ENCODE measurements at places on chromosomes 7 and 10.

GRCh38 chr10:88049204-88049603 is 185.8 kb downstream of the PTEN start:
- no peak for DNase-seq

DNA sequence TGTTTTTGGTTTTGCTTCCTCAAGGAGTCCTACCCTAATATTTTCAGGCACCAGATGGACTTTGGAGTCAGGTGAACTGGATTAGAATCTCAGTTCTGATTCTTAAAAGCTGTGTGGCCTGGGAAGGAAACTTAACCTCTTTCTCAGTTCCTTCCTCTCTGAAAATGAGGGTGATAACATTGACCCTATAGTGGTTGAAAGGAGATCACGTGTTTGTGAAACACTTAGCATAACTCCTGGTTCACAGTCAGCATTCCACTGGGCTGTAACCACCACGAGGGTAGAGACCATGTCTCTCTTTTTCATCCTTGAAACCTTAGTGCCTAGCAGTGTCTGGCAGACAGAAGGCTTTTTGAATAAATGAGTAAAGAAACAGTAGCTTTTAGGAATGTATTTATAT is 16.7 kb downstream of the LSMEM1 start:
- DNase-seq = no peak

DNA sequence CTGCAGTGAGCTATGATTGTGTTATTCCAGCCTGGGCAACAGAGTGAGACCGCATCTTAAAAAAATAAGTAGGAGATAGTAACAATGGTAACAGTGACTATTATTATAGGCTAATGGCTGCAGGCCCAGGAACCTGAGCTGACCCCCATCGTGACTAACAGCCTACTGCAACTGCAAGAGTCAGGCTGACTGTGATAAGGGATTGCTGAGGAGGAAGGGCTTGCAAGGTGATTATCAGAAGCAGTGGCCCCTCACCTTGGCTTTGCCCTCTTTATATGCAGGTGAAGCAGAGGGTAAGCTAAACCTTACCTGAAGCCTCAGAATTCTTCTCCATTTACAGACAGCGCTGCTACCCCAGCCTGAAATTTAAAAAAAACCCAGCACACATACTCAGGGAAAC is 83.9 kb upstream of the SDK1 start:
- DNase-seq = no peak

GRCh38 chr7:28992798-28993197 is 34.7 kb upstream of the TRIL start:
- DNase-seq = no peak

DNA sequence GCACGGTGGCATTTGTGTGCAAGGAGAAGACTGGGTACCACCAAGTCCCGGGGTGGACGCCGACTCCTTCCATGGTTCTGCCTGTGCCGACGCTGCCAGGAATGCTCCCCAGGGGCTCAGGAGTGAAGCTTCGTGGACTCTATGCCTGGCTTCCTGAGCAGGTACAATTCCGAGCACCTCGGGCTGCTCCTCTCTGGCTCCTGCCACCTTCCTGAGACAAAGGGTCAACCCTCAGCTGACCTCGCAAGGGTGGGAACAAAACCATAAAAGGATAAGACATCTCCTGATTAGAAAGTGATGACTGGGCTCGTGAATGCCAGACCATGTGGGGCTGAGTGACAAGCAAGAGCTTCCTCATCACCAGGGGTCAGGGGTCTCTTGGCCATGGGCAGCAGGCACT is 31.8 kb downstream of the CALML3 start:
- no peak for DNase-seq

DNA sequence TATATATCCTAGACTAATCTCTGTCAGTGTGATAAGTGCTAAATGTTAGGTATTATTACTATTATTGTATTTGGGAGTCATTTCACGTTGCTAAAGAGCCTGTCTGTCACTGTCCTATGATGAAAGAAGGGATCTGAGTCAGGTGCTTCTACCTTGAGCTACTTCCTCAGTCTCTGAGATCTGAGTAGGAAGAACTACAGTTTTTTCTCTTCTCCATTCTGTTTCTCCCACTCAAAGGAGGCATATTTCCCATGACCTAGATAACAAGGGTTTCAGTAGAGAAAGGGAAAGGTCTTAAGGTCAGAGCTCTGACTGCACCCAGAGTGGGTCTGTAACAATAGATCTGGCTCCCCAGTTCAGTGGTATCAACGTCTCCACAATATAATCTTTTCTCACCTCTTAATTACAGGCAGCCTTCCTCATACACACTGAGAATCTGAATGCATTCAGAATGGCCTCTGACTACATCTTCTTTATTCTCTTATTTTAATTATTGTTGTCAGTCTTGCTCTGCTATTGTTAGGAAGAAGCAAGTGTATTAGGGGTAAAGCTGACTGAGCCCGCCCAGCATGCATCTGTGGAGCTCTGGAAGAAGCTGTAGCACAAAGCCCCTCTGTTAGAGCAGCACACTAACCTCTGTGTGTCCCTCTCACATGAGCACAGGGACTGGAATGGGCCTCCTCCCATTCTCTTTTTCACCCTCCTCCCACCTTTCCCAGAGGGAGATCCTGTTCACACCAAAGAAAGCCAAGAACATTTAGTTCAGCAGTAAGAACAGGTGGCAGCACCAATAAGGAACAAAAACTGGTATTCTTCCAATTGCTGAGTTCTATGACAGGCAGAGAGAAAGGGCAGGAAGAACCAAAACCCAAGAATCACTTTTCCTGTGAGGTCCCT is 38.1 kb downstream of the USP54 start:
- DNase-seq = no peak

GRCh38 chr7:106070567-106071254 is 41.4 kb downstream of the SYPL1 start:
- peak; percentile 88 for DNase-seq

DNA sequence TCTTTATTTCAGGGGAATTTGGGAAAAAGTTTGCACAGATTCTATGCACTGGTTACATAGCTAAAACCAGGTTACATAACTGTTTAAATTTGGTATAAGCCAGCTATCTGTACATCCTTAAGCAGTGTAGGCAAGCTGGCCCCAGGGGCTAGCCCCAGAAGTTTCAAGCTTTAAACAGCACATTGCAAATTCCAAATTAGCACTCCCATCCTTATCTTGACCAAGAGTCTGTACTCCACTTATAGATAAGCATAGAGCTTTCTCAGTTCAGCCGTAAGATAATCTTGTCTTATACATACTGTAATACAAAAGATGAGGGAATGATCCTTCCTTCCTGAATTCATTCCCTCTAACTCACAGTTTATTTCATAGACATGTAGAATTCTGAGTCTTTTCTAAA is 109.3 kb downstream of the SPAG6 start:
- DNase-seq = no peak

DNA sequence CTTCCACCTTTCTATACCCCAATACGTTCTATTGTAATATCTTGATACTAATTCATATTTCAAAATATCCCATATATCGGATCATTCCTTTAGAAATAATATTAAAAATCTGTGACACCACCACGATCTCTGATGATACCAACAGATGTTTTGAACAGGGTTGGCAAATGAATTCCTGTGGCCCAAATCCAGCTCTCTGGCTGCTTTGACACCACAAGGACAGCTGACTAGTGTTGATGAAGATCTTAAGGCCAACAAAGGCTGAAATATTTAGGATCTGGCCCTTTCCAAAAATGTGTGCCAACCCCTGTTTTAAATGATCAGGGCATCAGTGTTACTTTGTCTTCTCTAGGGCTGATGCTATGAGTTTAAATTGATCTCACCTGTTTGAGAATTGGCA is 380.7 kb upstream of the PFKP start:
- no peak for DNase-seq

- no peak for DNase-seq
Measured at GRCh38 chr10:55163388-55163979, 362.5 kb upstream of the PCDH15 start.

GRCh38 chr7:28954471-28954870 is 3.7 kb downstream of the TRIL start:
- DNase-seq = no peak

DNA sequence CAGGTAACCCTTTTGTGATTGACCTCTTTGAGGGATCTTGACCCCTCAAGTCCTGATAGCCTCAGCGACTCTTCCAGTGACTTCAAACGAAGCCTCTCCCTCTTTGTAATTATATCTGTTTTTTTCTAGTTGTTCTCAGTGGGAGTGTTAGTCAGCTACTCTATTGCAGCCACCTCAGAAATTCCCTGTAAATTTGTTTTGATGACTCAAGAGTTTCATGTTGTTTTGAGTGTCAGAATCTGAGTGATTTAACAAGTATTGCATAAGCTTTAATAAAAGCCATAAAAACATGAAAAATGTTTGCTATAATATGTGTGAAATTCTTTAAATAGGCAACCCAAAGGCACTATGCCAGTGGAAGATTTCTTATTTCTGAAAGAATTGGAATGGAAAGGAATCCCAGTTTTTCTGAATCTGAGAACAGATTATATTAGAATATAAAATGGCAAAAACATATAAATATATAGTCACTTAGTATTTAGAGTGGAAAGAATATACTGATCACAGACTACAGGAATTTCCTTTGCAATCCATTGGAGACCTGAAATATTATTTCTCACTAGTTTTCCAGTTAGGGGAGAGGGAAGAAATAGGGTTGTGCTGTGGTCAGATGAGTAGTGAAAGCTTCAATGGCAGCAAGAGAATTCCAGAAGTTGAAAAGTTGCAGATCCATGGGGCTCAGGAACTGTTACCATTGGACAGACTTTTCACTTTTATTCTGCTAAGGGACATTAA is 94.4 kb upstream of the SEMA3C start:
- DNase-seq = no peak

DNA sequence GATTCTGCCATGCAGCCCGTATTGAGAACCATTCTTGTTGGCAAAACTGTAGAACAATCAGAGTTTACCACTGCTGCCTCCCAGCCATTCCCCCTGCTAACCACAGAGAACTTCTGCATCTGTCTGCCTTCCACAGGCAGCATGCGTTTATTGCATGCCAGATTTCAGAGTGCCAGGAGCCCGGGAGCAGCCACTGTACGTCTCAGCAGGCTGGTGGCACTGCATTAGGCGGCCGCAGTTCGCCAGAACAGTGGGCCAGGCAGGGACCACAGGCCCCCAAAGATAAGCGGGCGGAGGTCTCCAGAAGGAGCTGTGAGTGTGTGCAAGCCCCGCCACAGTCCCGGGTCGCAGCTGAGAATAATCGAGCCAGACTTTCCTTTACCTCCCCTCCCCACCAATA is 31.8 kb downstream of the ZNF467 start:
- DNase-seq = peak; percentile 24

DNA sequence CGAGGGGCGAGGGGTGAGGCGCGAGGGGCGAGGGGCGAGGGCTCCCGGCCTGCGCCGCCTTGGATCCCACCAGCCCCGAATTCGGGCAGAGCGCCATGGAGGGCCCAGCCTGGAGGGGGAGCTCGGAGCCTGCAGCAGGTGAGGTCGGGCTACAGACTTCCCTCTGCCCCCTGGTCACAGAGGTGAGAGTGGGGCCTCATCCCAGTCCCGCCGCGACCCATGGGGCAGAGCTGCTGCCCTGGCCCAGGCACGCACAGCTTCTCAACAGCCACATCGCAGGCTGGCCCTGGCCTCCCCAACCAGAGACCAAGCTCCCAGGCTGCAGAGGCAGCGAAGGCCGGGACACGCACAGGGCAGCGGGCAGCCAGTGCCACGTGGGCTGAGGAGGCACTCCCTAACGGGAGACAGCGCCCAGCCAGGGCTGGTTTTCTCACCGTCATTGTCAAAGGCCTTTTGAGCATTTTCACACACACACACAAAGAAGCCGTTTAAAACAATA is 191.8 kb downstream of the PTPRN2 start:
- DNase-seq = no peak

DNA sequence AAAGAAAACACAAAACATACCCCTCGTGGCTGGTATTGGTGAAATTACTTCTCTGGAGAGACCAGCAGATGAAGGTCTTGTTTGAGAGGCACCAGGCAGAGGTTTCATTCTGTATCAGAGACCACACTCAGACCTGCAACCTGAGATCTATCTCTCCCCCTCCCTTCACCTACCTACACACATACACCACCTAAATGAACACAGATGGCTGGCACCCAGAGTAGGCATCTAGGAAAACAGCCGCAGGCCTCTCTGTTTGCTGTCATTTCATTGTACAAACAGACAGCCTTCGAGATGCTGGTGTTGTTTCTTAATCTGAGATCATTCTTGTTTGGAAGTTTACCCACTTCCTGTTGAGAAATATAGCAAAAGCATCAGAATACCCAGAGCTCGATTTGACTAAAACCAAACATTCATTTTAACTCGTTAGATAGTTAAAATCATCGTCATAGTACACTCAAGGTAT is 173.9 kb upstream of the SLC25A13 start:
- DNase-seq = no peak

- DNase-seq = no peak
Measured at GRCh38 chr7:68030530-68030929, 1033.9 kb downstream of the TYW1 start.

- no peak for DNase-seq
Measured at GRCh38 chr10:86524225-86524962, 2.8 kb upstream of the WAPL start.

- no peak for DNase-seq
Measured at GRCh38 chr7:76080204-76080603, 32.3 kb downstream of the MDH2 start.

- peak; percentile 51 for DNase-seq
Measured at GRCh38 chr10:31620226-31621151, 301.5 kb downstream of the ZEB1 start.

- no peak for DNase-seq
Measured at GRCh38 chr10:13048762-13049161, 47.2 kb upstream of the CCDC3 start.

GRCh38 chr7:139362981-139363380 is 3.3 kb downstream of the LUC7L2 start:
- no peak for DNase-seq

- no peak for DNase-seq
Measured at GRCh38 chr10:6208799-6209235, 6.1 kb downstream of the PFKFB3 start.

DNA sequence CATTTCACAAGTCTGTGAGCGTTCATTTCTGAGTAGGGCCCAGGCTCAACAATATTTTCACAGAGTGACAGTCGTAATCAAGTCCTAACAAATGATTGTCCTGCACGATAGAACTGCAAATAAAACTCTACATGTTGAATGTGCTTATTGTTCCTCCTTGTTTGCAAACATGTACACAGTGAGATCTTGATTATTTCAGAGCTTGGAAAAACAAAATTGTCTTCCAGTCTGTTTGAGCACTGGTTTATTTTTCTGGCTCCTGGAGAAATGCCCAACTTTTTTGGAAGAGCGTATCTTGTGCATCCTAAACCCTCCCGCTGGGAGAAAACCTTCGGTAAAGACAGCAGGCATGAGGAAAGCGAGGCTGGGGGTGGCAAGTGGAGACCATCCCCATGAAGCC is 91.1 kb downstream of the TEX36 start:
- DNase-seq = no peak

DNA sequence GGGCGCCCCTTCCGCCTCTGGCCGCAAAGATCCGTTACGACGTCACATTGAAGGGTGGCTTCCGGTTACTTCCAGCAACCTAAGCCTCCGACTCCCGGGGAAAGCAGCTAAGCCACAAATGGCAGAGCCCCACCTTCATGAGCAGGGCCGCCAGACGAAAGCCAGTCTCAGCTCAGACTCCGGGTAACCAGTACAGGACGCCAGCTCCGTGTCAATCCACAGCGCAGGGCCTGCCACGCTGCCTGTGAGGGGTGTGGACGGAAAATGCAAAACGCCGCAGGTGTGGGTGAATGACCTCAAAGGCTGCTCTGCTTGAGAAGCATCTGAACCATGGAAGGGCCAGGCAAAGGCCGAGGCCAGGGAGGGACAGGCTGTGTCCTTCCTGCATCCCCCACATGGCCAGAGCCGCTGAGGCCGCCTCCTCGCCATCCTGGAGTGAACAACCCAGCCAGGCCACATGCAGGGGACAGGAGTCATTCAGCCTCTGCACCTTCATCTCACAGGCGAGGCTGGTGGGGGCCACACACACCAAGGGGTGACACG is 53.5 kb upstream of the PPP2R2D start:
- no peak for DNase-seq

Measured in NCI-H524 (cell line).